ENCODE measurements at places on chromosomes 6 and 20.
A peak's percentile ranks its signal among the peaks of the same experiment; 100 is the strongest.

- DNase-seq: peak; percentile 98
Observed at GRCh38 chr6:28383235-28384142, 16.1 kb downstream of the ZSCAN12 start.

DNA sequence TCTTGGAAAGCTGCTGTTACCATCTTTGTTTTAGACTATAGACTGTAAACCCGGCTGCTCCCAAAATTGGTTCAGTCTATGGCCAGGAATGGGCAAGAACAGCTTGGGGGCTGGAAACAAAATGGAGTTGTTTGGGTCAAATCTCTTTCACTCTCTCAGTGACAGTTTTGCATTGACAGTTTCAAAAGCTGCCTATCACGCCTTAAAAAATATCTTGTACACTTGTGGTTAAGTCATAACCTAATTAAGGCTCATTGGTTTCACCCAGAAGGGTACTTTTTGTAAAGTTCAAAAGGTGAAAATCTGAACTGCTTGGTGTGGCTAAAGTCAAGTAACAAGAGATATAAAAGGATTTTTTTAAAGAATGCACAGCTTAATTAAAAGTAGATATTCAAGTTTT lies 76.1 kb upstream of the PRL start:
- no peak for DNase-seq

DNA sequence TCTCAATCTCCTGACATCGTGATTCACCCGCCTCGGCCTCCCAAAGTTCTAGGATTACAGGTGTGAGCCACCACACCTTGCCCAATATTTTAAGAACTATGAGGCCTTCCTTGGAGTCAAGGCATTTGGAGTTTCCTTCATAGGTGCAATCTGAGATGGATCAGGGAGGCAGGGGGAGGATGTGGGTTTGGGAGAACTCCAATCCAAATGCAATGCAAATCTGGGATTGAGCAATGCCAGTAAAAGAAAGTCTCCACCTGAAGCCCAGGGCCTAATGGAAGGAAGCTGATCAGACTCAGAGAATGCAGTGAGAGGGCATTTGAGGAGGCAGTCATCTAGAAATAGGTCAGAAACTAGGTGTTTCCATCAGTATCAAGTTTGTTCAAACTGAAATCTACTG lies 21.2 kb downstream of the RSPH3 start:
- no peak for DNase-seq

- DNase-seq: no peak
Observed at GRCh38 chr20:31595654-31596411, 9.3 kb upstream of the ID1 start.

- peak; percentile 44 for DNase-seq
Observed at GRCh38 chr6:11653028-11653583, 115.6 kb downstream of the TMEM170B start.

DNA sequence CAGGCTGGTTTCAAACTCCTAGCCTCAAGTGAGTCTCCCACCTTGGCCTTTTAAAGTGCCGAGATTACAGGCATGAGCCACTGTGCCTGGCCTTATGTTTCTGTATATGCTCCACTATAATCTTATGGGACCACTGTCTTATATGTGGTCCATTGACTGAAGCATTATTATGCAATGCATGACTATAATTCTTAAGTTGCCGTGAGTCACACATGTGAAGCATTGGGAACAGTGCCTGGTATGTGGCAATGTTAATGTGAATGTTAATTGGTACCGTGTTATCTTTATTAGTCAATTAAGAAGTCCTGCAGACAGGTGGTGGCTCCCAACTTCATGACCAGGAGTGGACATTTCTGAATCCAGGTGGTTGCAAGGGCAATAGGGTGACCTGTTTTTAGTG lies 14.7 kb upstream of the ASXL1 start:
- peak; percentile 71 for DNase-seq

GRCh38 chr6:90087106-90087833 lies 193.0 kb downstream of the GJA10 start:
- DNase-seq: peak; percentile 39

DNA sequence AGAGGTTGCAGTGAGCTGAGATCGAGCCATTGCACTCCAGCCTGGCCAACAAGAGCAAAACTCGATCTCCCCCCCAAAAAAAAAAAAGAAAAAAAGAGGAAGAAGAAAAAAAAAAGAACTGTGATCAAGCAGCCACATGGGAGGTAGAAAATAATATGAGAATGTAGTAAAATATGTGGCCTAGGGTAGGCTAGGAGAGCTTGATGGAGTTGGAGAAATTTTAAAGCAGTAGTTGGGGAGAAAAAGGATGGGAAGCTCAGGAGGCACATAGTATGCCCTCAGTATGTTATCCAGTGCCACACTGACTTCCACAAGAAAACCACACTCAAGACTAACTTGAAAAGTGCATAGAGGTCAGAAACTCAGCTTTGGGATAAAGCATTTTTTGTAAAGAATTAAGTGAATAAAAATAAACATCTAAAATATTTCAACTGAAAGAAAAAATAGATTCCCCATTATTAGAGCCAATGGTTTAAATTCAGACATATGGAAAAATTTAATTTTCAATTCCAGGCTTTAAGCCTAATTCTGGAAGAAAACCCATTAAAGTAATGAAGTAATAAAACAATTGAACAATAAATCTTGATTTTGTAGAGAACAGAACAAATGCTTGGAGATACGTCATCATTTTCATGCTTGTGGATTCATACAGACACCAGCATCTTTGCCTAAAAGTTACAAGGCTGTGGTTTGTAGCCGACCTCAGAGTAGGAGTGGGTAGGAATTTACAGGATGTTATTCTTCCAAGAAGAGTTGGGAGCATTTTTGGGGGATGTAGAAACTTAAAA lies 34.7 kb downstream of the PLEKHG1 start:
- no peak for DNase-seq

GRCh38 chr20:63739130-63740069 lies at the start of gene SLC2A4RG:
SLC2A4RG (plus strand) TSS chr20:63739776; CDS start chr20:63739913, 137 bp downstream.
- peak; percentile 98 for DNase-seq

DNA sequence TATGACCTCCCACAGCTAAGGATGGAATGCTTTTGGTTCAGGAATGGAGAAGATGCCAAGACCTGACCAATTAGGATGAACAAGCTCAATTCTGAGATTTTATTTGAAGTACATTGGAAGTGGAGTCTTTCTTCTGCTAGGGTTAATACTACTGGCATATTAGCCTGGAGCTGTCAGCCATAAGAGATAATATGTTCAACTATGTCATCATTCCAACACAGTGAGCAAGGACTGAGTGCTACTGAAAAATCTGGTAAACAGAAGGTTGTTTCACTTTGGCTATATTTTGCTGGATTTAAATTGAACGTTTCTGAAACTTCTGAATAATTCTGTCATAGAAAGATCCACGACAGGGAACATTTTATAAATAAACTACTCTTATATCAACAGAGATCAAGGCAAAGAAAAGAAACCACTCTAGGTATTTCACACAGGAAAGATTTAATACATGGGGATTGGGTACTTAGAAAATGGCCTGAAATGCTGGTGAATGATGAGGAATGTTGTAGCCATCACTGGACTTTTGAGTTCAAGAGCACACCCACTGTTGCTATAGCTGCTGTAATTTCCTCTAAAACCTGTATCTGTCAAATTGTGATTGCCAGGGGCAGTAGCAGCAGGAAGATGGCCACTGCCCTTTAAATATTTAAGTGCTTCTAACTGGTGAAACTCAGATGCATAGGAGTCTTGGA lies 200.5 kb downstream of the PLCB4 start:
- DNase-seq: no peak

DNA sequence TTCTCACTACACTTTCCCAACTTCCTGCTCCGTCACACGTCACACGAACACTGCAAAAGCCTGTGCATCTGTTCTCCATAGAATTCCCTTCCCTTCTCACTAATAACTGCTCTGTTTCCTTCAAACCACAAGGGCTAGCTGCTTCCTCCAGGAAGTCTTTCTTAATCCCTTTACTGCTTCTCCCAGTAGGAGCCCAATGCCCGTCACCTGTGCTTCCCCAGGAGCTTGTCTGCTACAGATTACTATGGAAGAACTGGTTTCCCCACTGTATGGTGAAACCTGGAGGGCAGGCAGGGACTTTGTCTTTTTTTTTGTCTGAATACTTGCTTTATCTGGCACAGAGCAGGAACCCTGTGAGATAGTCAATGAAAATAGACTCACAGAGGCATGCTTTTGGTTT lies 444.7 kb upstream of the MAP3K7 start:
- no peak for DNase-seq

GRCh38 chr6:33452496-33452895 lies 1.9 kb upstream of the ZBTB9 start:
- no peak for DNase-seq

DNA sequence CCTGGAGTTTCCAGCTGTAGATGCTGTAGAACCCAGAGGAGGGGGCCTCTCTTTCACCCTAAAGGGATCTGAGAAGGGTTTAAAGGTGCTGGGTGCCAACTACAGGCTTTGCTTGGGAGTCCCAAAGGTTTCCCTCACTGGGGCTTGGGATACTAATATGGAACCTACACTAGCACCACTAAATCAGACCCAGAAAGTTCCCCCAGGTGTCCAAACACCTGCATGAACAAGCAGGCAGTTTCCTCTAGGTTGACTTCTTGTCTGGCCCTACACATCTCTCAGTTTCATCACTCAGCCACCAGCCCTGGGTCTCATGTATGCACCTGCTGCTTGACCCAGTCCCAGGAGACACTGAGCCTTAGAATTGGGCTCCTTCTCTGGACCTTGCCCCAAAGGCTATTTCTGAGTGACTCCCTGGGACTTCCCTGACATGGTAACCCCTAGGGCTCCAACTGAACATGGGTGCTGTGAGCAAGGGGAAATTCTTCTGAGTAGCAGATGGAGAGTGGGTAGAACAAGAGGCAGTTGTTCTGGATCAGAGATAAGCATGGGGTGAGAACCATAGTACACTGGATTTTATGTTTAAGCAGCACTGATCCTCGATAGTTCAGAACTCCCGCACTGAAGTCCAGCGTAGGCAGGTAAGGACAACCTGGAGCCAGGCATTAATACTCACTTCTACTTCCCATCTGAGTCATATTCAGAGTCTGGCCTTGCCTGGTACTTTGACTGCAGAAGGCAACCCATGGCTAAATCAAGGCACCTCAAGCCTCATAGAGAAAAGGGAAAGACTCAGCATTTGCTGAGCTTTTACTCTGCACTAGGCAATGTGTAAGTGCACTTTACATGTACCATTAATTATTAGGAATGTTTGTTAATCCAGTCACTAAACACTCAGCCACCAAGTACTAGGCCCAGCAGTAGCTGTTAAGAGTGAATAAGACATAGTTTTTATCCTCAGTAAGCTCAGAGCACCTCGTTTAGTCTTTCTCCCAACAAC lies 16.8 kb downstream of the BCL2L1 start:
- peak; percentile 48 for DNase-seq

GRCh38 chr6:11224252-11224965 lies 8.1 kb downstream of the NEDD9 start:
- no peak for DNase-seq

- peak; percentile 86 for DNase-seq
Observed at GRCh38 chr6:135088818-135089809, 34.5 kb upstream of the HBS1L start.

DNA sequence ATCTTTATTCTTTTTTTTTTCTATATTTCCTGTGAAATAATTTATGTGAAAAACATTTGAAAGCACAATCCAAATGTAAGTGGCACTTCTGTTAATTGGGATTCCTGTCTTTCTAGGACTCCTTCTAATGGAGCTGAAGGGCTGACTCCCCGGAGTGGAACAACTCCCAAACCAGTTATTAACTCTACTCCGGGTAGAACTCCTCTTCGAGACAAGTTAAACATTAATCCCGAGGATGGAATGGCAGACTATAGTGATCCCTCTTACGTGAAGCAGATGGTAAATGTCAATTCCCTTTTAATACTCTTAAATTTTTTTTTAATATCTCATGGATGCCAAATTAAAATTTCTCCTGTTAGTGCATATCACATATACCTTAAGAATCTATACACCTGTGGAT lies 35.0 kb downstream of the CDC5L start:
- no peak for DNase-seq

- no peak for DNase-seq
Observed at GRCh38 chr20:1949347-1950100, 44.3 kb downstream of the PDYN start.

- no peak for DNase-seq
Observed at GRCh38 chr6:146944809-146945208, 259.4 kb upstream of the STXBP5 start.

DNA sequence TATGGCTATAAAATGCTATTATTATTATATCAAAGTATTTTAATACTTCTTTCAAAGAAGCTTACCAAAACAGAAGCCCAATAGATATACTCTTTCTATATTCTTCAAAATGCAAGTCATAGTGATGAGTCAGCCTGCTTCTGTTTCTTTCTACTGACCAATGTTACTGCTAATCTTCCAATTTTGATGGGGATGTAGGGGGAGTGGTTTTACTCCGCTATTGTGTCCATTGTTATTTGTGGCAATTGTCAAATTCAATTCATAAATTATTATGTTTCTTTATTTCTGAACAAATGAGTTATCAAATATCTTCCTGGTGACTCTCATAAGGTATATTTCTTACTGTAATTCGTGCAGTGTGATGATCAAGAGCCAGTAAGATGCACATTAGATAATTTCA lies 221.5 kb upstream of the DEFB112 start:
- no peak for DNase-seq

- no peak for DNase-seq
Observed at GRCh38 chr6:131255434-131255833, 120.2 kb downstream of the AKAP7 start.

GRCh38 chr6:76381612-76382011 lies 309.1 kb upstream of the IMPG1 start:
- no peak for DNase-seq

GRCh38 chr20:11012975-11013374 lies 339.2 kb upstream of the JAG1 start:
- no peak for DNase-seq

GRCh38 chr6:157685596-157686280 lies 137.3 kb upstream of the SNX9 start:
- DNase-seq: no peak

- no peak for DNase-seq
Observed at GRCh38 chr6:88513920-88514319, 347.8 kb upstream of the CNR1 start.

GRCh38 chr6:46421939-46422338 lies 69.3 kb downstream of the RCAN2 start:
- no peak for DNase-seq

- no peak for DNase-seq
Observed at GRCh38 chr6:169534039-169534421, 167.8 kb downstream of the WDR27 start.

DNA sequence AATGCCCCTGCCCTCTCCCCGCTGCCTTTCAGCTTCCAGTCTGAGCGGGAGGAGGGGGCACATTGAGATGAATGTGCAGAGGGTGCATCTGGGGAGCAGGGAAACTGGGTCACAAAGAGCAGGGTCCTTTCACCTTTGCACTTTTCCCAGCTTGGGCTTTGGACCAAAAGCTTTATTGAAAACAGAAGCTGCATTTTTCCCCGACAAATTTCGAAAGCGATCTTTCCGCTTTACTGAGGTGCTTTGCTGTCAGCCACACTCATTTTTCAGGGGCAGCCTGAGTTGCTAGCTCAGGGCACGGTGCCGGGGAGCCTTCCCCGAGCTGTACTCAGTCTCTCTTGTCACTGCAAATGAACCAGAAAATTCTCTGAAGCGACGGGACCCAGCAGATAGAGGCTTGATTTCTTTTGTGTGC lies 283.7 kb upstream of the SOX4 start:
- DNase-seq: no peak

- DNase-seq: no peak
Observed at GRCh38 chr6:6248651-6249050, 71.8 kb downstream of the F13A1 start.

GRCh38 chr6:137000825-137001224 lies 43.9 kb downstream of the IL20RA start:
- no peak for DNase-seq

Data from suppressor macrophage treated with lipopolysaccharide for 1 hour (primary cell).